A172 (cell line): ENCODE measurements at places on chromosomes 12 and 14. TPM values are rescaled to one million over a fixed set of nuclear protein-coding genes. Genes with fewer than 3 reads are reported as not detected.

Gene BMP4
- total RNA-seq: 3.8 and 5.0 TPM in 2 replicates

Gene ARHGDIB
- total RNA-seq: 2.7 and 11.1 TPM in 2 replicates

- DNase-seq: no peak
Measured at GRCh38 chr12:90327793-90328743, 619.4 kb upstream of the ATP2B1 start.

- no peak for DNase-seq
Measured at GRCh38 chr14:92463141-92463540, 50.4 kb upstream of the RIN3 start.

GRCh38 chr12:69467366-69467765, 2.8 kb upstream of the FRS2 start:
- no peak for DNase-seq

GRCh38 chr12:109517619-109518018, 40.2 kb downstream of the UBE3B start:
- DNase-seq: no peak

DNA sequence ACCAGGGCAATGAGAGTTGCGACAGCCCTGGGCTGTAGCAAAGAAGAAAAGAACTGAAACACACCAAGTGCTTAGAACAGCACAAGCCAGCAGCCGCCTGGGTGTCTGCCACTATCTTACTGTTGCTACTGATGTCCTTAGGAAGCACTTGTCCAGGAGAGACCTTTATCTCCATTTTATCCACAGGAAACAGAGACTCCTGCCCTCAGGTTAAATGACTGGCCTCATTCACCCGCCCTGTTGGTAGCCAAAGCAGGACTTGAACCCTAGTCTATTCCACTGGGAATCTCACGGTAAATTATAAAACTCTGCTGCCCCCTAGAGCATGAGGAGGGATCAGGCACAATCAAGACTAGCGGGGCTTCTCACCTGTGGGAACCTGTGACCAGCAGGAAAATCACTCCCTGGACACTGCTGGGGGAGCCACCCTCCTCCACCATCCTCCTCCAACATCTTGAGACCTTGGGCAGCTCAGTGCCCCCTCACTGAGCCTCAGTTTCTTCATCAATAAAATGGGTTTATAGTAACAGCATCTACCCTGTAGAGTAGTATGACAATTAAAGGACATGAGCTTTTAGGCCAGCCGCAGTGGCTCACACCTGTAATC, 20.5 kb upstream of the TESC start:
- peak; percentile 28 for DNase-seq

GRCh38 chr14:35268946-35269345, 23.2 kb upstream of the PSMA6 start:
- DNase-seq: no peak

DNA sequence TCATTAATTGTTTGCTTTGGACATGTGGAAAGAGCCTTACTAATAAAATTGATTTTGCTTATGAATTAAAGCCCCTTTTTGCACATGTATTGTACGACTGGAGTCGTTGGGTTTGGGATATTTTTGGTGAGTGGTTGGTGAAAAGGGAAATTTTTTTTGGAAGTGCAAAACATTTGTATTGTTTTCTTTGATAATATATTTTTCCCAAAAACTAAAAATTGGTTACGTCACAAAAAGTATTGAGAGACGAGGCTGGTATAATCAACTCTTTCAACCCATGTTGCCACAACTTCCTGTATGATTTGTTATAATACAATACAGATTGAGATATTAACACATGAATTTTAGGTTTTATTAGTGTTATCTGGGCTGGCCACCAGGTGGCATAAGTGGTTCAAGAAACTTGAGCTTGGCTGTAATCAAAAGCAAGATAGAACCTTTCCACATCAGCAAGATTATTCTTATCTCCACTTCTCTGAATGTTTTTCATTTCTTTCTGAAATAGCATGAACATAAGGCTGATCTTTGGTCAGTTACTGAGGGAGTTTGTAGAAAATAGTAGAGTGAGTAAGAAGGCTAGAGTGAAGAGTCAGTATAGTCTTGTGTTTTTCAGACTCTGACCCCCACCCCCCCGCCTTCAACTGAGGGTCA, 8.7 kb downstream of the NGDN start:
- peak; percentile 16 for DNase-seq
